Endothelial cell of coronary artery (primary cell): ENCODE measurements at places on chromosomes 6 and 20. TPM values are rescaled to one million over a fixed set of nuclear protein-coding genes. Genes with fewer than 3 reads are reported as not detected.

LST1 gene
- 0.72 and 1.0 TPM in 2 replicates for total RNA-seq

SNPH gene
- 7.6 and 11.5 TPM in 2 replicates for total RNA-seq

DNAH8 gene
- total RNA-seq: under 0.01 and 0.19 TPM in 2 replicates

TENT5A gene
- 2.4 and 4.1 TPM in 2 replicates for total RNA-seq

PKIB gene
- not detected in 2 replicates for total RNA-seq

SYNDIG1 gene
- total RNA-seq: not detected in 2 replicates

MYCT1 gene
- total RNA-seq: 104 and 116 TPM in 2 replicates

PKIG gene
- 91.2 and 240 TPM in 2 replicates for total RNA-seq

LAMA2 gene
- total RNA-seq: 4.0 and 25.0 TPM in 2 replicates

HSPA12B gene
- total RNA-seq: 11.6 and 18.0 TPM in 2 replicates

QRSL1 gene
- total RNA-seq: 9.5 and 10.4 TPM in 2 replicates
